ENCODE measurements at places on chromosomes 7 and 10.

DNA sequence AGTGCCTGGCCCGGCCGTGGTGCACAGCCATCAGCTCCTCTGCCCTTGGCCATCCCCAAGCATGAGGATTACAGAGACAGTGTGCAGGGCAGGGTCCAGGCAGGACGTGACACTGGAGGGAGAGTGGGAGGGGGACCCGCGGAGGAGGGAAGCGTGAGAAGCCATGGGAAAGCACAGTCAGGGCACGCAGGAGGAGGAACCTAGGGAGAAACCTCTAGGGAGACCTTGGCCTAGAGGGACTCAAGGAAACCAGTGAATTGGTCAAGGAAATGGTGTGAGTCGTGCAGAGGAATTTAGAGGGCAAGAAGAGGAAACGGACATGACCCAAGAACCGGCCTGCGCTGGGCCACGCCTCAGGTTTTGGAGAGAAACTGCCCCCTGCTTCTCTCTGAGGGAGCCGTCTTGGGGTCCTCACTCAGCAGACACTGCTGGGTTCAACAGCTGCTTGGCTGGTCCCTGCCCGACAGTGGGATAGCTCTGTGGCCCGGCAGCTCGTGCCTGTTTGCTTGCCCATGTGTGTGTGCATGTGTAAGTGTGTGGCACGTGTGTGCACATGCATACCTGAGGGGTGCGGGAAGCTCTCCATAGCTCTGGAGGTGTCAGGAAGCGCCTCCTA is 3.2 kb downstream of the OPN4 start:
- DNase-seq = no peak

DNA sequence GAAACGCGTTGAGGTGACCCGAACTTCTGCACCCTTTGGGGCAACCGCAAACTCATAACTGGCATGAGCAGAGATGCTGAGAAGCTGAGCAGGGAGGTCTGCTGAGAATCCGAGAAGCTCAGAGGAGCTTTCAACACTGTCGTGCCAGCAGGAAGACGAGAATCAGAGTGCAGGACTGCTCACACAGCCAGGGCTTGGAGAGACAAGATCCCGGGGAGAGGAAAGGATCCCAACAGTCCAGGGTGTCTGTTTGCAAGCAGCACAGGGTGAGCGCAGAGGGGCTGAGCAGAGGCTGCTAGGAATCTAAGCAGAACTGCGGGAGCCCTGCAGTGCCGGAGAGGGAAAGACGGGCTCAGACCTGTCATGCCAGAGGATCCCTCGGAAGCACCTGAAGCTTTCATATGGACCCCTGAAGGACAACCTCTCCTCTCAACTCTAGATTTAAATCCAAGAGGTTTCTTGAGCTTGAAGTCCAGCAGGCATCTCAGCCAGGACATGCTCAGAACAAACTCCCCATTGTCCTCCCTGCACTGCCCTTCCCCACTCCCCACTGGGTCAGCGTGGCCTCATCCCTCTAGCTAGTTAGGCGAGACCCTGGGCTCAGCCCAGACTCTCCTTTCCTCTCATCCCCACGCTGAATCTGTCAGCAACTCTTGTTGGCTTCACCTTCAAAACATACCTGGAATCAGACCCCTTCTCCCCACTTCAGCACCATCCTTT is 40.7 kb downstream of the FOXL3 start:
- DNase-seq = no peak

GRCh38 chr10:87089746-87090145 is 4.9 kb downstream of the GLUD1 start:
- no peak for DNase-seq

- DNase-seq = no peak
These were observed 60.8 kb downstream of the MDH2 start for GRCh38 chr7:76108540-76109233.

GRCh38 chr7:159114096-159114495 is 30.6 kb downstream of the VIPR2 start:
- no peak for DNase-seq

DNA sequence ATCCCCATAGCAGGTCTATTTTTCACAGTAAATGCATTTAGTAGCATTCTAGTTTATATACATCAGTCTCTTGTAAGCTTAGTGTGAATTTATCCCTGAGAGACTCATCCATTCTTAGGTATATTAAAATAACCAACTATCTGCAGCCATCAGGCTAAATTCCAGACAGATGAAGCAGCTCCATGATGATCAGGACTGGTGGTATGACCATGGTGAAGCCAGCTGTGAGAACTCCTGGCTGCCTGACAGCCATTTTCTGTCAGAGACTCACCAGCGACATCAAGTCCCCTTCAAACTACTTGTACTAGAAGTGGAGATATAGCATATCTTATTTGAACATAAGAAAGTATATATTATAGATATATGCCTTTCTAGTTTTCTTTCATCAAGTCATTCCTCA is 70.3 kb upstream of the GSDME start:
- DNase-seq = no peak

DNA sequence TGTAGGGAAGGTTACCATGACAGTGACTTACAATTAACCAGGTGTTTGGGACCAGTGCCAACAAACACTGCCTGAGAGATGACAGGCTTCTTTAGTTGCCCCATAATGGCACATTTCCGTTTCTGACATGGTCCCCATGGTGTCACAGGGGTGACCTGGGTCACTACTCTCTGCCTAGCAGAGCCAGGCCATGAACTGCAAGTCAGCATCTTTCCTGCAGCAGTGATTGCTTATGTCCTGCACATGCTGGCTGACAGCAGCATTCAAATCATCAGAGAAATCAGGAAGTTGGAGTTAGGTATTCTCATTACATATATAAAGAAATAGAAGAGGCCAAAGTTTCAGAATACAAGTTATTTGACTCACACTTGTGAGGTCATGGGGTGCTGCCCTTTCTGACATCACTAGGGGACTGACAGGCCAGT is 47.1 kb upstream of the ZNRF2 start:
- no peak for DNase-seq

GRCh38 chr7:137962875-137963507 is 38.9 kb downstream of the CREB3L2 start:
- no peak for DNase-seq

GRCh38 chr10:62590306-62590705 is 214.2 kb upstream of the ADO start:
- no peak for DNase-seq

GRCh38 chr7:92834507-92835260 is 1.7 kb downstream of the CDK6 start:
- no peak for DNase-seq

Measured in D721Med (cell line).